ENCODE measurements at places on chromosomes 11 and 22. TPM values are rescaled to one million over a fixed set of nuclear protein-coding genes. Genes with fewer than 3 reads are reported as not detected.
A peak's percentile ranks its signal among the peaks of the same experiment; 100 is the strongest.

- H3K36me3 ChIP-seq = peaks cover 11% of the 10 kb centered on the region
- H3K27ac ChIP-seq = no peak overlapping the region
- H3K4me3 ChIP-seq = no peak overlapping the region
Measured at GRCh38 chr11:73426219-73426850, 50.1 kb downstream of the RELT start.

GLYATL2 gene
- not detected for total RNA-seq

DNA sequence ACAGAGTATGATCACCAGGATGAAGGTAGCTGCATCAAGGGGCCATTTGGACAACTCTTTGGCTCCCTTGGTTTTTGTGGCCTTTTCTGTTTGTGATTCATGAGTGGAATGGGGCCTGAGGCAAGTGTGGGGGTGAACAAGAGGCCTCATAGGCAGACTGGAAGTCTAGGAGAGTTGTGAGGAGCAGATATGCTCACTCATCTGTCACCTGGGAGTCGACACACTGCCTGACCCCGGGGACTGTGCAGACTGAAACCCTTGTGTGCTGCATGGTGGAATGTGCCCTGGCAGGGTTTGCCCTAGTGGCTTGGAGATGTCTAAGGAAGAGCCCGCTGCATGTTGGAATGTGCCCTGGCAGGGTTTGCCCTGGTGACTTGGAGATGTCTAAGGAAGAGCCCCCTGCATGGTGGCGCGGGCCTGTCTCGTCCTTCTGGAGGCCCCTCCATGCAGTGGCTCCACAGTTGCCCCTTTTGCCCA lies 60.0 kb downstream of the MED15 start:
- H3K4me1 ChIP-seq = peaks cover 85% of the 10 kb centered on the region
- H3K27me3 ChIP-seq = no peaks in the 10 kb centered on the region

DNA sequence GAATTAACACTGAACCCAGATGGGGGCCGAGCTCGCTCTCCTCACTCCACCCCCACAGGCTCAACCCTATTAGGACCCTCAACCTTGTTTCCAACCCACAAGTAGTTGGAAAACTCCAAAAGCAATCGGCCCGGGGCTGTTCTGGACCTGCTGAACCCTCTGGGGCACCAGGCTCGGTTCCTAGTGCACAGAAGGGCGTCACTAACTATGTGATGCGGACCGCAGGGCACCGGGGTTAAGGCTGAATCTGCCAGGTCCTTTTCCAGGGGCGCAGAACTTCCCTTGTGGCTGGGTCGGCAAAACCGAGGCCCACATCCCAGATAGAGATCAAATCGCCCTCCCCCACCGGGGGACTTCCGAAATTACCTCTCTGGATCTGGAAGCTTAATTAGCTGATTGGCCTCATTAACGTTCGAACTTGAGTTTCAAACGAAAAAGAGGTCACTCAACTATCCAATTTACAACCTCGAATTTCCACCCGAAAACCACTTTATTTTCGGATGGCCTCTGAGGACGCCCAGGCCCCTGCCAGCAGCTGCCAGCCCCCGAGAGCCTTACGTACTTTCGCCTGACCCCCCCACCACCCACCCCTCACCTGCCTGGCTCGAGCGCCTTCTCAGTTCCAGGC lies 1.7 kb downstream of the SHANK2 start:
- H3K4me3 ChIP-seq = no peak overlapping the region
- no peaks in the 10 kb centered on the region for H3K27me3 ChIP-seq
- no peaks in the 10 kb centered on the region for H3K36me3 ChIP-seq
- no peak overlapping the region for H3K27ac ChIP-seq

DNA sequence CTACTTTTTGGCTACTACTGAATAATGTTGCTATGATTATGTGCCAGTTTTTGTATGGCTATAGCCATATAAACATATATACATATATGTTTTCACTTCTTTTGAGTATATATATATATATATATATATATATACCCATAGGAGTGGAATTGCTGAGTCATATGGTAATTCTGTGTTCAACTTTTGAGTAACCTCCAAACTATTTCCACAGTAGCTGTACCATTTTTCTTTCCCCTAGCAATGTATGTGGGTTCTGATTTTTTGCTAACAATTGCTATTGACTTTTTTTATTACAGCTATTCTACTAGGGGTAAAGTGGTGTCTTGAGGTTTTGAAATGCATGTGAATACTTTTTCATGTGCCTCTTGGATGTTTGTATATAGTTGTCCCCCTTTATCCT lies 30.4 kb downstream of the CBL start:
- no peak for DNase-seq
- H3K4me3 ChIP-seq = no peak overlapping the region
- no peak overlapping the region for H3K27ac ChIP-seq
- H3K4me1 ChIP-seq = peaks cover 23% of the 10 kb centered on the region
- H3K27me3 ChIP-seq = no peaks in the 10 kb centered on the region

DNA sequence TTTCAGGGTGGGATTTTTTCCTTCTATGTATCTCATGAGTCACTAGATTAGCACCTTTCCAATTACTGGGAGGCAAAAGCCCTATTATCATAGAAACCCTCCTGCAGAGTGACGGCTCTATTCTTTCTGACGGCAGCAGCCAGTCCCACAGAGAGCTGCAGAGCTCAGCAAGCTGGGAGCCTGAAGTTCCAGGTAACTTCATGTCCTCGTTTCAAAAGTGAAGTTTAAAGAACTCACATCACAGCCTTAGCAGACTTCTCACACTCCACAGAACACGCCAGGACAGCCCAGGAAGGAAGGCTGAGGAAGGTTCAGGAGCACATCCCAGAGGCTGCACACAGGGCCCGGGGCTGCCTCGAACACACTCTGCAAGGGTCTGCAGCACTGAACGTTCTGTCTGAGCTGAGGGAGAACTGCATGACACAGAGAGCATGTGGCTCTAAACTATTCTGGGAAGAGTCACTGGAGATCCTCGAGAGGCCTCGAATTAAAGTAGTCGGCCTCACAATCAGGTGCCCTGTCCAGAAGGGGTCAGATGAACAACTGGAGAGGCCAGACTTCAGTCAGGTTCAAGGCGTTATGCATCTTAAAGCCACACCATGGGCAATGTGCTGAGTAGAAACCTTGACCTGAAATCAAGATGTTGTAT lies 104.2 kb upstream of the DRD2 start:
- no peaks in the 10 kb centered on the region for H3K36me3 ChIP-seq
- no peaks in the 10 kb centered on the region for H3K4me1 ChIP-seq
- no peak for DNase-seq
- no peak overlapping the region for H3K4me3 ChIP-seq
- H3K27me3 ChIP-seq = no peaks in the 10 kb centered on the region

- peaks cover 4% of the 10 kb centered on the region for H3K4me1 ChIP-seq
- no peak for DNase-seq
- no peak overlapping the region for H3K27ac ChIP-seq
Measured at GRCh38 chr22:39839204-39839603, 54.4 kb downstream of the ENTHD1 start.

BTBD18 gene
- total RNA-seq = not detected

CHRDL2 gene
- total RNA-seq = not detected

DNA sequence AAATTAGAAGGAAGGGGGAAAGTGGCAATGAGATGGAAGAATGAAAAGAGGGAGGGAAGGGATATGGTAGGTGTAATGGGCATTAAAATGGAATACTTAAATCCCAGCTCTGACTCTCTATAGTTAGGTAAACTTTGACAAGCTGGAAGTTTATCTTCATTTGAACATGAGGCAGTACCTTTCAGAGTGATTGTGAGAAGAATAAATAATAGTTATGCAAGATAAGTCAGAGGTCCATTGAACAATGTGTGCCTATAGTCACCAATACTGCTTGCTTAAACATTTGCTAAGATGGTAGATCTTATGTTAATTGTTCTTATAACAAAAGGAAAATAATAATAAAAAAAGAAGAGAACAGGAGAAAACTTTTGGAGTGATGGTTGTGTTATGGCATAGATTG lies 545.8 kb upstream of the CCDC90B start:
- H3K4me1 ChIP-seq = no peaks in the 10 kb centered on the region
- no peaks in the 10 kb centered on the region for H3K27me3 ChIP-seq
- no peak overlapping the region for H3K4me3 ChIP-seq
- no peaks in the 10 kb centered on the region for H3K36me3 ChIP-seq

DNA sequence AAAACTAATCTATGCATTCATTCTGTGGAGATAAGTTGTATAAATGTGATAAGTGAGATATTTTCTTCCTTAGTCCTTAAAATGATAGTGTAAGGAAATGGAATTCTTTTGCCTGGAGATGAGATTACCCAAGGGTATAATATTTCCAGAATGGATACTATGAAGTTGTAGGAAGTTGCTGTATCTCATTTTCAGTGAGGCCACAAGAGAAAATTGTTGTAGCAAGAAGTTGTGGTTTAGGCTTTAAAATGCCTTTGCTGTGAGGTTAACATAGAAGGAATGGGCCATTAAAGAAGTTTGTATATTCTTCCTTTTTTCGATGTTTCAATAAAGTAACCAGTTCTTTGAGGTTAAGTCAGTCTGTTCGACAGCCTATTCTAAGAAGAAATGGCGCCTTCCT lies 50.7 kb upstream of the LIN7C start:
- H3K27ac ChIP-seq = no peak overlapping the region
- no peaks in the 10 kb centered on the region for H3K36me3 ChIP-seq
- H3K27me3 ChIP-seq = no peaks in the 10 kb centered on the region

DNA sequence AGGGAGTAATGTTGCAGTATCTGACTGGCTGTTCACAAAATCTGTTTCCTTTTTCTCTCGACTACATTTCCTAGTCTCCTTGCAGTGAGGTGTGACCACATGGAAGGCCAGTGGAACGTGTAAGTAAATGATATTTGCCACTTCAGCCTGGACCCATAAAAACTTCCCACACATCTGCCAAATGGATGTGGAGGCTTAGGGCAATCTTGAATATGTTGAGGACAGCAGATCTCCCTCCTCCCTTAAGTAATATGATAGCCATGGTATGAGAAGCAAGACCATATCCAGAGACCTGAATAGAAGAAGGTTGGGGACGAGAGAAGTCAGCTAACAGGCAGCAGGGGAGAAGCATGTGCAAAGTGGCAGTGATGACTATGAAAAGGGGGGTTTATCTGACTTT lies 33.0 kb upstream of the C11orf87 start:
- no peak overlapping the region for H3K27ac ChIP-seq
- no peak overlapping the region for H3K4me3 ChIP-seq
- H3K36me3 ChIP-seq = no peaks in the 10 kb centered on the region
- no peak for DNase-seq

- peak overlapping the region; percentile 96 for H3K4me3 ChIP-seq
- peak overlapping the region; percentile 100 for H3K27ac ChIP-seq
- H3K27me3 ChIP-seq = no peaks in the 10 kb centered on the region
- no peaks in the 10 kb centered on the region for H3K36me3 ChIP-seq
Measured at GRCh38 chr11:3834664-3835461, 5.9 kb downstream of the RHOG start.

CLCF1 gene
- 8.1 TPM for total RNA-seq

DNA sequence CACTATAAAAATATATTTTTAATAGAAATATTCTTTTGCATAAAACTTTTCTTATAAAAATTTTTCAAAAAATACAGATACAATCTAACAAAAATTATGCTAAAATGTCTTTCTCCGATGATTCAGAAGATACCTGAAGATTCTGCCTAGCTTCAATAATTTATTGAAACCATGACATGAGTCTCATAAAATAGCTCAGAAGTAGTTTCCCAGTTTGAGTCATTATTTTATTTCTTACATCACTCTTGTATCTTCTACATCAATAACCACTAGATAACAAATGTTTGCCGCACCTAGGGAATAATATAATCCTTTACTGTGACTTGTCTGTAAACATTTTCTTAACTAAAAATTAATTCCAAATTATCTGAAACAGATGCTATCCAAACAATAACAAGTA lies 158.6 kb downstream of the FCHSD2 start:
- H3K27me3 ChIP-seq = no peaks in the 10 kb centered on the region
- peaks cover 76% of the 10 kb centered on the region for H3K4me1 ChIP-seq
- no peak for DNase-seq

DNA sequence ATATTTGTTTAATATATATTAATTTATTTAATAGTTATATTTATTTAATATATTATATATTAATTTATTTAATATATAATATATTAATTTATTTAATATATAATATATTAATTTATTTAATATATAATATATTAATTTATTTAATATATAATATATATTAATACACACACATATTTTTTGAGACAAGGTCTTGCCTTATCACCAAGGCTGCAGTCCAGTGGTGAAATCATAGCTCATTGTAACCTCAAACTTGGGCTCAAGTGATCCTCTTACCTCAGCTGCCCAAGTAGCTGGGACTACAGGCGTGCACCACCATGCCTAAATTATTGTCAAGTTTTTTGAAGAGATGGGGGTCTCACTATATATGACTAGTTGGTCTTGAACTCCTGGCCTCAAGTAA lies 51.4 kb upstream of the DDI1 start:
- no peaks in the 10 kb centered on the region for H3K4me1 ChIP-seq
- no peaks in the 10 kb centered on the region for H3K27me3 ChIP-seq
- no peak overlapping the region for H3K4me3 ChIP-seq
- no peak for DNase-seq

GRCh38 chr22:30033901-30034300 lies 46.4 kb upstream of the HORMAD2 start:
- no peak overlapping the region for H3K4me3 ChIP-seq
- H3K27ac ChIP-seq = no peak overlapping the region
- no peak for DNase-seq
- no peaks in the 10 kb centered on the region for H3K27me3 ChIP-seq

CCDC157 gene
- 3.1 TPM for total RNA-seq

DNA sequence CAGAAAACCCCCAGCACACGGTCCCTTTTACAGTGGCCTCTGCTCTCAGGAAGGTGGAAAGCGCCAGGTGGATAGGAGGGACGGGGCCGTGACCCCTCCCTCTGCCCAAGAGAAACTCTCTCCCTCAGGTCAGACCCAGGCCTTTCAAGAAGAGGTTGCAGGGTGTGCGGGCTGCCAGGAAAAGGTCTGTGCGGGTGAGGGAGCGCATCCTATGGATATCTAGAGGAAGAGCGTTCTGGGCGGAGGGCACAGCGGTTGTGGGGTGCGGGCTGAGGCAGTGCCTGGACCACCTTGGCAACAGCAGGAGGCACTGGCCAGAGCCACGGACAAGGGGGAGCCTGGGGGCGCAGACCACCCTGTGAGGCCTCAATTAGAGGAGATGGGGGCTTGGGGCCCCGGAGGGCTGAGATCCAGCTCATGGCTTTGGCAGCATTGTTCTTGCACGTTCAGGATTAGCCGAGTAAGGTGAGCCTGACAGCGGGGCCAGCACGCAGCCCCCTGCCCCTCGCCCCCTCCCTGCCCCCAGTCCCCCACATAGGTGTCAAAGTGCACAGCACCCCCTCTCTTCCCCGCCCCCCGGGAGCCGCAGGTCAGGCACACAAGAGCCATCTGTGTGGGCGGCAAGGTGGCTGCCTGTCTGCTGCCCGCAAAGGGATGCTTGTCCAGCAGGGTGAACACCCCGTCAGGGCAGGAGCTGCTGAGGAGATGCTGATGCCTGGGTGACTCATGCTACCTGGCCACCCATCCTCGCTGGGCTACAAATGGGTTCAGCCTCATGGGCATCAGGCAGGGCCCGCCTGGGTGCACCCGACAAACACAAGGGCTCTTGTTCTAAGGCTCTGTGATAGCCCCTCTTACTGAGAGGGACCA lies 92.8 kb upstream of the KCNQ1OT1 start:
- peaks cover 36% of the 10 kb centered on the region for H3K27me3 ChIP-seq
- peaks cover 14% of the 10 kb centered on the region for H3K4me1 ChIP-seq

DNA sequence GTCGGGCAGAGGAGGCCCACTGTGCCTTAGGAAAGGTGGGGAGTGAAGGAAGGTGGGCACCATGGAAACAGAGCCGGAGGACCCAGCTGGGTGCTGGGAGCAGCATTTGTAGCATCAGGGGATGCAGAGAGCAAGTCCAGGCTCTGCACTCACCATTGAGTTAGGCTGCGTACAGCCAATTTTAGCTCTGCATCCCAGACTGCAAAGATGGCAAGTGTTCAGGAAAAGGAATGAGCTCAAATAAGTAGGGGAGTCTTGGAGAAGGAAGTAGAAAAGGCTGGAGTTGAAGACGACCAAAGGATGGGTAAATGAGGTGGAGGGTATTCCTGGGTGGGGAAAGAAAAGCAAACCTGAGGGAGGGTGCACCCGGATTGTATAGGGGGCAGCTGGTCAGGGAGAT lies 31.6 kb upstream of the ETS1 start:
- H3K36me3 ChIP-seq = no peaks in the 10 kb centered on the region
- no peak overlapping the region for H3K27ac ChIP-seq
- H3K27me3 ChIP-seq = no peaks in the 10 kb centered on the region
- no peak overlapping the region for H3K4me3 ChIP-seq
